ENCODE measurements at places on chromosomes 11 and 22.

GRCh38 chr11:59218319-59218718, 5.6 kb upstream of the MPEG1 start:
- no peak for DNase-seq

- no peak for DNase-seq
Measured at GRCh38 chr22:47620391-47620790, 857.9 kb downstream of the TBC1D22A start.

- no peak for DNase-seq
Measured at GRCh38 chr11:42661942-42662341, 649.9 kb upstream of the API5 start.

DNA sequence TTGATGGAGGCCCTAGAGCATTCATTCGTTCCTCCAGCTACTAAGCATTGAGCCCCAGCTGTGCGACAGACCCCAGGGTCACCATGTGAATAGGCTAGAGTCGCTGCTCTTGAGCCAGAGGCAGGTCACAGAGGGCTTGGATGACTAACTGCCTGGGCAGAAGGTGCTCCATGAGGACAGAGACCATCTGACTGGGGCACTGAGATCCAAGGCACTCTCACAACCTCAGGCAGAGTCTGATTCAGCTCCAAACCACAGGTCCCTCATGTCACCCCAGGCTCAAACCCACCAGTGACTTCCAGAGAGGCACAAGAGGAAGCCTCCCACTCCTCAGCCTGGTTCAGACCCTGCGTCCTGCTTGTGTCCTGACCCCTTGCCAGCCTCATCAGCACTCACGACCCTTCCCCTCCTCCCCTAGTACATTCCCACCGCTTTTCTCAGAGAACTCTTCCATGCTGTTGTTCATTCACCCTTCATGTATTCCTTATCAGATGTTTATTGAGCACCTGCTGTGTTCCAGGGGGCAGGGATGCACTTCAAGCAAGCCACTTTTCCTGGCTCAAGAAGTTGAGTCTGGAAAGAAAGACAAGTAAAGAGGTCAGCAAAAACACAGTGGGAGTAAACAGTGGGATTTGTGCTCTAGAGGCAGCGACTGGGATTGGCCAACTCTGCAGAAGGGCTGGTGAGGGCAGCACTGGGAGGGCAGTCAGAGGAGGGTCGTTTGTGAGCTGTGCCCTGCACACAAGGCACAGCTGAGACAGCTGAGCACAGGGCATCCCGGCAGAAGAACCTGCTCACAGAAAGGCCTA, 9.3 kb downstream of the OAF start:
- DNase-seq = no peak

DNA sequence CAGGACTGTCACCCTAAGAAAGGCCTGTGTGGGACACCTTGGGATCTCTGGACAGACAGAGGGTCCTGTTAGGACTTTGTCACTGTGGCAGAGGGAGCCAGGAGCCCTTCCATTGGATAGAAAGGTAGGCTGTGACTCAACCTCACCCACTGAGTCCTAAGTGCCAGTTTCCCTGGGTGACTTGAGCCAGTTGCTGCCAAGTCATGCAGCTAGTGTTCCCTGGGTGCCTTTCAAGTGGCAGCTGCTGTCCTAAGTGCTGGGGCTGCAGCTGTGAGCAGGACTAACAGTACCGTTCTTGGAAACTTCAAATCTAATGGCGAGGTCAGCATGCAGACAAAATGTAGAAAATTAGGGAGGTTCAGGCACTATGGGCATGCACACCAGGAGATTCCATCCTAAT, 393.7 kb downstream of the TMEM135 start:
- no peak for DNase-seq

DNA sequence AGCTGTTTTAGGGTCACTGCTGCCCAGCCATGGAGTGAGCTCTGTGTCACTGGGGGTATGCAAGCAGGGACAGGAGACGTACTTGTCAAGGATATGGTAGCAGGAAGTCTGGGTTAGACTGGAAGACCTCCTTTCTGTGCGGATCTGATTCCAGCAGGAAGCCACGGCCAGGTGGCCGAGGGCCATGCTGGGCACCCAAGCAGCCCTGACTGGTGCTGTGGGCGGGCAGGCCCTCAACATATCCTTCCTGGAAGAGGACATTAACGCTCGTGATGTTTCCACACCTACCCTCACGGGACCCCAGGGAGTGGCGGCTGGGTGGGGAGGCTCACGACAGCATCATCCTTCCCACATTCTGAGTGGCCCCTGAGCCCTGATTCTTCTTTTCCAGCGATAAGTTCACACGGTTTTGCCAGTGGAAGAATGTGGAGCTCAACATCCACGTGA, 8.7 kb upstream of the ANKRD13D start:
- DNase-seq = no peak

DNA sequence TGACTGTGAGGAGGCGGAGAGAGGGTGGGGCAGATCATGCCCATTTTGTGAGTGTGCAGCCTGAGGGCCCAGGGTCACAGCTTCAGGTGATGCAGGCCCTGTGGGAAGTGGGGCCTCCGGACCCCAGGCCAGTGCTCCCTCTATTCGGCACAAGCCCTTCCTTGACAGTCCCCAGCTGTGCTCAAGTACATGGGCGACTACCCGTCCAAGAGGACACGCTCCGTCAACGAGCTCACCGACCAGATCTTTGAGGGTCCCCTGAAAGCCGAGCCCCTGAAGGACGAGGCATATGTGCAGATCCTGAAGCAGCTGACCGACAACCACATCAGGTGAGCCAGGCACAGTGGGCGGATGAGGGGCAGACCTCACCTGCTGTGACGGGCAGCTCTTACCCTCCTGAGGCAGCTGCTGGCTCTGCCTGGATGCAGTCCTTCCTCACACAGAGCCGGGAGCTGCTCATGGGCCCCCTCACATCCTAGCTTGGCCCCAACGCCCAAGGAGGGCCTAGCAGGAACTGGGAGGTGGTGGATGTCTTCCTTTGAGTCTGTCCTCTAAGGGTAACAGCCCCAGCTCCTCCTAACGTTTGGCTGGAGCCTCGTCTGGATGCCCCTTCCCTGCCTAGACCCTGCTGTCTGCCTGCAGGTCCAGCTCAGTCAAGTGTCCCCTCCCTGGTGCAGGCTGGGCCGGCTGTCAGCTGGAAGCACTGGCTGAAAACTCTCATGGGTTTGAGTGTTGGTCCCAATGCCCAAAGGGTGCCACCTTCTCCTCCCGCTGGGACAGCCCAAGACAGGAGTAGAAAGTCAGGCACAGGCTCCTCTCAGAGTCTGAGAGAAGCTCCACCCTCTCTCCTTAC, 76.1 kb downstream of the MYO7A start:
- no peak for DNase-seq

GRCh38 chr11:9834291-9834690, 170.4 kb downstream of the SWAP70 start:
- peak; percentile 61 for DNase-seq

DNA sequence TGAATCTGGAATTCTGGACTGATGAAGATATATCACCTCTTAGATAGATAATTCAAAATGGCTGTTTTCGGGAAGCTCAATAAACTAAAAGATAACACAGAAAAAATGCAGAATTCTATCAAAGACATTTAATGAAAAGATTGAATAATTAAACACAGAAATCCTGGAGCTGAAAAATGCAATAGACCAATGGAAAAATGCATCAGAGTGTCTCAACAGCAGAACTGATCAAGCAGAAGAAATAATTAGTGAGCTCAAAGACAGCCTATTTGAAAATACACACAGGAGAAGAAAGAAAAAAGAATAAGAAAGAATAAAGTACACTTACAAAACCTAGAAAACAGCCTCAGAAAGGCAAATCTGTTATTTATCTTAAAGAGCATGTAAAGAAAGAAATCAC, 356.4 kb upstream of the B3GAT1 start:
- DNase-seq = no peak

DNA sequence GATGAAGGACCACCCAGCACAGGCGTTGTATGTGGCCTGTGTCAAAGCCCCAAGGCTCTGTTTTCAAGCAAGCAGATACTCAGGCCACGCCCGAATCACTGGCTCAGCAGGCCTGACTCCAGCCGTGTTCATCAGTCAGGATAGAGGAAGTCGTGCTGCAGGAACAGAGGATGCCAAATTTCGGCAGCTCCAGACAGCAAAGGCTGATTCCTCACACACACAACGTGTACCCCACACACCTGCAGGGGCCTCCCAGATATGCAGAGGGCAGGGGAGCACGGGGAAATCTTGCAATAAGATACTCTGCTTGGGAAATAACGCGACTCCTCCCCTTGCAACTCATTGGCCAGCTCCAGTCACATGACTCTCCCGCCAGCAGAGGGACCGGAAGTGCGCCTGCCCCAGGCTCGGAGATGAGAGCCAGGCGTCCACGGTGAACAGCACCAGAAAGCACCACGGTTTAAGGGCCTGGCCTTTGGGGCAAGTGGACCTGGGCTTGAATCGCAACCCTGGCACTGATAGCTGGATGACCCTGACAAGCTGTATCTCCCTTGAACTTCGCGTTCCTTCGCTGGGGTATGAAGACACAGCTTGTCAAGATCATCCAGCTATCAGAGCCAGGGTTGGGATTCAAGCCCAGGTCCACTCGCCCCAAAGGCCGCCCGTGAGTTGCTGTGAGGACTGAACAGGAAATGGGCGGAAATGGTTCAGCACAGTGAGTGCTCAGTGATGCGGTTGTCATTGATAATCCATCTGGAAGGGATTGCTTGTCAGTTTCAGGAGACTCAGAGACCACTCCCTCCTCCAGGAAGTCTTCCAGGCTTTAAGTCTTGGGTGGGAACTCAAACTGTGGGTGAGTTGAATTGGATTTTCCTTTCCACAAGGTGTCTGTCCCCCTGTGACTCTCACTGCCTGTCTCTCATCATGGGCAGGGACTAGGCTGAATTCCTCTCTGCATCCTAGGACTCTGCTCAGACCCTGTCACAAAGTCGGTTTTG, 88.5 kb downstream of the MYEOV start:
- no peak for DNase-seq

DNA sequence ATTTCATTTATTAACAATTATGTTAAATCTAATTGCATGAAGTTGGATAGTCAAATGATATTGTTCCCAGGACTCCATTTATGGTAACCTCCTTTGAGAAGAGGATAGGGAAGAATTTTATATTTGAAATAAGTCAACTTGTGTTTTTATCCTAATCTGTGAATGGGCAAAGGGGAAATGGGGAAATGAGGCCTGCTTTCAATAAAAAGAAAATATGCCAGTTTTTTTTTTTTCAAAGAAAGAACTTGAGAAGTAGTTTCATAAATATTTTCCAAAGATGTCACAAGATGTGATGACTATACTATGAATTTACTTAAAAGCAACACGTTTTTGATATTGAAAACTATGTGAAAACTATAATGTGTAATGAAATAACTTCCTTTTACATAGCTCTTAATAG, 201.8 kb downstream of the TMEM135 start:
- DNase-seq = no peak

DNA sequence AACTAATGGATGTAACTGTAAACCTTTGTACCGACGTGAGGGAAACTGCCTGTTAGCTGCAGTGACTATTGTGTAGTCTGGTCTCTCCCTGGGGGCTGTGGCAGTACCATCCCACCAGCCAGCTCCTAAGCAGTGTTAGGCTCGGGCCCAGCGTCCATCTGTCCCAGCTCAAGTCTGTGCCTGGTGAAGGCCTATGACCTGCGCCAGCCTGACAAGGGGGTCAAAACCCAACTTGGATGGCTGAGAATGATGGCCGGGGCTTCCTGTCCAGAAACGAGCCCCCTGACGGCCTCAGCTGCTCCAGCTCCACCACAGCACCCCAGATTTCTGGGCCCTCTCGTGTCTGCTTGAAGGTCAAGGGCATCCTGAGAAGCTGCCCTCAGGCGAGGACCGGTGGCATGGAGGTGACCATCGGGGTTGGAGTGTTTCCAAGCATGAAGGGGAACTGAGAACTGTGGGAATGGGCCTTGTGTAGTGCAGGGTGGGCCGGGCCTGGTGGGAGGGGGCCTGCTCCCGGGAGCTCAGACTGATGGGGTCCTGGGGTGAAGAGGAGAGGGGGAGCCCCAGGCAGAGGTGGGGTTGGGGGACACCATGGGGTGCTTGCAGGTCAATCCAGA, 14.3 kb upstream of the SPI1 start:
- no peak for DNase-seq

DNA sequence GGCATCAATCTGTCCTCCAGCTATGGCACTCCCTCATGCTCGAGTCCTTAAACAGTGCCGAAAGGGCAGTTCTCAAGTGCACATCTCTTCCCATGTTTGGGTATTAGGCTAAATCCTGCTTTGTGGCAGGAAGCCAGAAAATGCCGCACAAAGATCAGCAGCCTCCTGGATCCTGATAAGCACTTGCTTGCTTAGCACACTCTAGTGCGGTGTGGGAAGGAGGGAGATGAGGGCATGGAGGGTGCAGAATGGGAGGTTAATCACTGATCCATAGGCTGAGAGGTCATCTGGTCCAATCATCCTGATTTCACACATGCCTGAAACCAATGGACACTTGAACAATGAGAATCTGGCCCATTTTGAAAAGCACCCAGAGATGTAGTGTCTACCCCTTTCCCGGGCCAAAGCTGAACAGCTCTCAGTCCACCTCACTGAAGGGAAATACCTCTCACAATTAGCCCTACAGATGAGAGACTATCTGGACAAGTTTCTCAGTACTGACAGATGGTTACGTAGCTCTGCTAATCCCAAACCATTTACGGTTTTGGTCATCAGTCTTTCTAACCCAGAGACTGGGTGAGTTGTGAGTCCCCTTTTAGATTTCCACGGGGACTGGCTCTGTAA, 29.8 kb upstream of the CHRM4 start:
- DNase-seq = no peak
